ENCODE measurements at places on chromosomes 6 and 20.

DNA sequence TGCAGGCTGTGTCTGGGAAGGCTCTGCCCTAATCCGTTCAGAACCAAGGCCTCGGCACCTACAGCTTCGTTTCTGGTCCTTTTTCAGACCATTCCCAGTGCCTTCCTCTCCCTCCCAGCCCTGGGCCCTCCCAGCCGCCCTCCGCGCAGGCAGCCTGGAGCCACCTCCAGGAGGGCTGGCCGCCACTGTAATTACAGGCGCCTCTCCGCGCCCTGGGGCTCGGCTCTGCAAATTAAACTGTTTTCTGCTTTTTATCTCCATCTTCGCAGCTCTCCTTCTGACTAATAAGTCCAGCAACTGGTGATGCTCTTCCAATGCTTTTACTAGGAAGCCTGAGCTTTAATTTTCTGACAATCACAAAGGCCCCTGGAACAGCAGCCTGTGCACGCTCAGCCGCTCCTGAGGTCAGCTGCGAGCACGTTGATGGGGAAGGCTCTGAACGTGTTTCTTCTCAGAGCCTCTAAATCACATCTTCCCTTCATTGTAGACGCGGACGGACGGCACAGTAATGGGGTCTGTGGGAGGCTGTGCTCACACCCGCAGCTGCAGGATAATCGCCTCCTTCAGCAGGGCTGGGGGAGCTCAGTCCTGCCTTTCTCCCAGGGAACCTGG, 194.6 kb downstream of the DLL1 start:
- no peak for DNase-seq

DNA sequence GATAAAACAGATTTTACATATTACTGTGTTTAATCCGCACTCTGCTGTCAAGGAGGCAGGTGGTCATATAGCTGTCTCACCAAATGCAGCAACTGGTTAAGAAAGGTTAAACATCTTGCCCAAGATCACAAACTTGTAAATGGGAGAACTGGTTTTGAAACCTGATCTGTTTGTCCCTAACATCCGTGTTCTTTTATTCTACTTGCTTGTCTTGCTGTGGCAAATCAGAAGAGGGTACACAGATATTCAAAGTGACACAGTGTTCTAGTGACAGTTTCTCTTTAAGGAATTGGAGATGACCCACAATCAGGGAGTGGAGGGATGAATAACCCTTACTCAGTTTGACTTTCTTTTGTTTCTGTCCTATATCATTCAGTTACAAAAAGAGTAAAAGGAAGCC, 83.0 kb upstream of the SGK1 start:
- no peak for DNase-seq

DNA sequence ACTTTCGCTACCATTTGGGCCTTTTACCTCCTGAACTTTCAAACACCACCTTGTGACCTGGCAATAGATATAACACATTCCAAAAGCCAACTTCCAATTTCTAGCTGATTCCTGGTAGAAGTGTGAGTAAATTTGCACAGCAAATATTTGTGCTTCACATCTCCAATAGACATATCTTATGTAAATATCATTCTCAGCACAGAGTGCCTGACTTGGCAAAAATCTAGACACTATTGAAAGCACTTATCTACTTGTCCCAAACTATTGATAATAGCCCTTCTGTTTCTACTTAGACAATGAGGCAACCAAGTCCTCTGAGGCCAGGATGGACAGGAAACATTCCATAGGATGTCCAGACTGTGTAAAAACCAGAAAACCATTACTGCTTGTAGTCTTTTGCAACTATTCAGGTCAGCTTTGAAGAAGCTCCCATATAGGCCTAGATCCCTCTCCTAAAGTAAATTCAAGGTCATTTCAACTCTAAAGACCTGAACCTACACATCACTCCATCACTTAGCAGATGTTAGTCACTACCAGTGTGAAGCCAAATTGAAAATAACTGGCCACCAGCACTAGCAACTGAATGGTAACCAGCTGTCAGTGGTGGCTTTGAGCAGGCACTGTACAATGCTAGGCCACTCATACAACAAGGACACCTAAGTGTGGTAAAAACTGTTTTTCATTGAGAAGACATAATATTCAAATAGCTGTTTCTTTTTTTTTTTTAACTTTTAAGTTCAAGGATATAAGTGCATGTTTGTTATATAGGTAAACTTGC, 95.3 kb upstream of the RSPO3 start:
- no peak for DNase-seq

DNA sequence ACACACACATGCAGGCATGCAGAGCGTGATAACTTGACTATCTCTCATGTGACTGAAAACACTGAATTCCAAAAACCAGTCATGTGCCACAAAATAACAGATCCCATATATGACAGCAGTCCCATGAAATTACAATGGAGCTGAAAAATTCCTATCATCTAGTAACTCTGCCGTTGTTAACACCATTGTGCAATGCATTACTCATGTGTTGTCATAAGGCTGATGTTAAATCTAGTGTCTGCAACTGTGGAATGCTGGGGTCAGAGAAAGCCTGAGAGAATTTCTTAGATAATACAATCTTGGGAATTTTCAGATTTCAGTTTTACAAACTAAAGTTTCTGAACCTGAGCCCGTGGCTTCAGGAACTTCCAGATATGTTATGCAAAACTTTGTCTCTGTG, 70.2 kb downstream of the LYRM4 start:
- no peak for DNase-seq
